ENCODE measurements at places on chromosomes 12 and 14.

DNA sequence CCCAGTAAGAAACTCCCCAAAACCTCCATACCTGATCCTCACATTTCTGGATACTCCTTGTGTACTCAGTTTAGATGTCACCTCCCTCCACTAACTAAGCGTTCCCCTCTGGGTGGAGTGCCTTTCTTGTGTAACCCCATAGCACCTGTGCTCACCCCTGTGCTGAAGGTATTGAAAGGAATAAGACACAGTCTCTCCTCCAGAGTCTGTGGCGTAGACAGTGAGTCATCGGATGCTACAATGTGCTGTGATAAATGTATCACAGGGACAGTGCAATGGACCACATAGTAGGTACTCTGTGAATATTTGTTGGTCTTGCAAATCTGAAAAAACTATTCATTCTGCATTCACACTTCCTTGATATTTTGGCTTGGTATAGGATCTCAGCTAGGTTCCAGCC, 30.8 kb downstream of the TSPAN9 start:
- no peak for DNase-seq

DNA sequence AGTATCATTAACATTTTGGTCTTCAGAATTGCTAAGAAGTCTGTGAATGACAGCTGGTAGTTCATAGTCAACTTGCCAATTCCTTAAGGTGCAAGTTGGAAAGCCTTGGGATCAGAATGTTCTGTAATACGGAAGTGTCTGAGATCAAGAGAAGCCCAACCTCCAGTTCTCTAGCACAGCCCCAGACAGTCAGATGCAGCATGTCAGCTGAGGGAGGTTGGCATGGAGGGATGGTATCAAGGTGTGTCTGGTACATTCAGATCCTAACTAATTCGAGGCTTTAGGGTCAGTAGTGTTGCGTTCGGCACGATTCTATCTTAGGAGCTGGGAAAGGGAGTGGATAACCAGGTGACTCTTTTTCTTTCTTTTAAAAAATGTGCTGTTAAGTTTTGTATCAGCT, 38.3 kb downstream of the FNTB start:
- no peak for DNase-seq

DNA sequence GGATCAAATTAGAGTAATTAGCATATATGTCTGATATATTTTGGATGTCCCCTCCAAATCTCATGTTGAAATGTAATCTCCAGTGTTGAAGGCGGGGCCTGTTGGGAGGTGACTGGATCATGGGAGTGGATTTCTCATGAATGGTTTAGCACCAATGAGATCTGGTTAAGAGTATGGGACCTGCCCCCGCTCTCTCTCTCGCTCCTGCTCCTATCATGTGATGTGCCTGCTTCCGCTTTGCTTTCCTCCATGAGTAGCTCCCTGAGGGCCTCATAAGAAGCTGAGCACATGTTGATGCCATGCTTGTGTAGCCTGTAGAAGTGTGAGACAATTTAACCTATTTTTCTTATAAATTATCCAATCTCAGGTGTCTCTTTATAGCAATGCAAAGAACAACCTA, 73.1 kb downstream of the PAWR start:
- DNase-seq: no peak

DNA sequence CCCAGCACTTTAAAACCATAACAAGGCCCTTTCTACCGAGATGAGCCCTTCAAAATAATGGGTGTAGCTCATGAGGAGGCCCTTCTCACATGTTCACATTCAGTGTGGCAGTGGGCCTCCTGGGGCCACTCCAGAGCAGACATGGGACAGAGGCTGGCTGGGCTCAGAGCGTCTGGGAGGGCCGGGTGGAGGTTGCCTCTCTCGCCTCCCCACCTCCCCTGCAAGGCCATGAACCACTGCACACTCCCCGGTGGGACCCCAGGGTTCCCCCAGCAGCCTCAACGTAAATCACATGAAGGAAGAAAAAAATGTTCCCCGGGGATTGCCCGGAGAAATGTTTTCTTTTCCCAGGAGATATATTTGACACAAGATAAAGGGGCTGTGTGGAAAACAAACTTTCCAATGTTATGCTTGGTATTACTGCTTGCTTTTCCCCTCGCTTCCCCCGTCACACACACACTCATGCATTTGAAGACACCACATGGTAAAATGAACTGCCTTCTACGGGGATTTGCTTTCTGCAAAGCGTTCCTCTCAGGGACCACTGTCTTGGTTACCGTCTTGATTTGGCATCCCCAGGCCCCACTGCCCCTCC, 190.7 kb upstream of the CCND2 start:
- DNase-seq: no peak

DNA sequence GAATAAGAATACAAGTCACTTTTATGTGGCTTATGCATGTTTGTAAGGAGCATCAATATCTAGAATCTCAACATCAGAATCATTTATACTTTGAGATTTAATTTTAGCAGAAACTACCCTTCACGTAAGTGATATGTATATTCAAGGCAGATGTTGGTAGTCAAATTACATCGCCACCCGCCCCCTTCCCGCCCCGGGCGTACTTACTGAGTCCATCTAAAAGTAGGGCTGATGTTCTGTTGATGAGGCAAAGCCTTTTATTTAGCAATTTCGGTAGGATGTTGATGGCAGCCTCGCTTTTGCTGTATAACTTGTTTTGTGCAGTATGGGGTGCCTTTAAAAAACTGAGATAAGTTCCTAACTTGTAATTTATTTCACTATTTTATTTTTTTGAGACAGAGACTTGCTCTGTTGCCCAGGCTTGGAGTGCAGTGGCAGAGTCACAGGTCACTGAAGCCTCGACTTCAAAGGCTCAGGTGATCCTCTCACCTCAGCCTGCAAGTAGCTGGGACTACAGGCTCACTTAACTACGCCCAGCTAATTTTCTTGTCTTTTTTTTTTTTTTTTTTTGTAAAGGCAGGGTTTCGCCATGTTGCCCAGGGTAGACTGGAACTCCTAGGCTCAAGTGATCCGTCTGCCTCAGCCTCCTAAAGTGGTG, 30.8 kb downstream of the KTN1 start:
- no peak for DNase-seq

- no peak for DNase-seq
These were observed 4.2 kb upstream of the IRF9 start for GRCh38 chr14:24156840-24157239.

GRCh38 chr12:49059299-49060171, 1.1 kb downstream of the KMT2D start:
- DNase-seq: no peak

- no peak for DNase-seq
These were observed 9.3 kb downstream of the PEBP1 start for GRCh38 chr12:118145113-118145797.

DNA sequence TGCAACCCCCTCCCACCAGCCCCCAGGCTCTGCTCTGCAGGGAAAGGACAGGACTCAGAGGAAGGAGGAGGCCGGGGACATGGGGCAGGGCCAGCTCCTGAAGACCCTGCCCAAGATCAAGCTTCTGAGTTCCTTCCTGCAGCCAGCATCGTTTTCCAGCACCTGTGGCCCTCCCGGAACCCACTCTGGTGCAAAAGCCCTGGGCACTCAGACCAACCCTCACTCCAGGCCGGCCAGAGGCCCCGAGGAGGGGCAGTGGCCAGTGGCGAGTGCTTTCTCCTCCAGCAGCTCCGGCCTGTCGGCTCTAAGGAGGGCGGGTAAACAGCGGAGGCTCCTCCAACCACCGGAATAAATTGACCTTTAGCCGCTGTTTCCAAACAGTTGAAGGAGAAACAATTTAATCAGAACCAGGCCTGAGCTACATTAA, 10.8 kb downstream of the TMEM179 start:
- DNase-seq: no peak

DNA sequence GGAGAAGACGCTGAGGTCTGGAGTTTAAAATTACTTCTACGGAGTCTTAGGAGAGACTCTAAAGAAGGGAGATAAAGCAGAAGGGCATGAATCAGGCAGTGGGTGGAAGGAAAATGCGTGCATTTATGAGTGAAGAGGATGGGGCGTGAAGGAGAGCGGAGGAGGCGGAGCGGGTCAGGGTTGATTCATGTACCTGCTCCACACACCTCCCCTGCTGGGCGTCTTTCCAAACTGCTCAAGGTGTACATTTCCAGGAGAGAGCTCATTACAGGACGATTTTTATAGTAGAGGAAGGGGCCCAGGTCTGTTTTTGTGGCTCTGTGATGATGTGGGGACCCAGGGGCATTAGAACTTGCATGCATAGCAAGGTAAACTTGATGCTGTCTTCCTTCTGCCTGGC, 65.0 kb upstream of the ASPG start:
- no peak for DNase-seq

- DNase-seq: no peak
These were observed 267.7 kb downstream of the AACS start for GRCh38 chr12:125332900-125333299.

DNA sequence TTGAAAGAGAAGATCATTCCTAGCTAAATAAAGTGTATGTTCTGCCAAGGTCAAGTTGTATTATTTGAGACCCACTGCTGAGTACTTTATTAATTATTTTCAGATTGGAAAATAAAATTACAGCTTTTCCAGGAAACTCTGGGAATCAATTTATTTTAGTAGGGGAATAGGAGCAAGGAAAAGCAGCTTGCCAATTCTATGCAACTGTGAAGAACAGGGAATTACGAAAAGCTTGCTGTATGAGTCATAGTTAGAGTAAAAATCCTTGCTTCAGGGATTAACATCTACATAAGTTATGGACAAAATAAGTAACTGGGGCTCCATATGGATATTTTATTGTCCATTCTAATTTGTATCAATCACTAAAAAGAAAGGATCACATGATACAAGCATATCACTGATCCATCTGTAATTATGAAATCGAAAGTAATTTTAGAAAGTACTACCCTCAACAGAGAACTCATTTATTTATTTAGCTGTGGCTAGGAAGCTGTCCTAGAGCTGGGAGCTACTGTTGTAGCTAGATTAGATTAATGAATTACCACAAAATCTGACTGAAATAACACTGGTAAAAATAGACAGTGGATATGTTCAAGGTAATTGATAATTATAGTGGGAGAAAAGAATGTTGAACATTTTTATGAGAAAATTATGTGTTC, 303.5 kb upstream of the NPAS3 start:
- DNase-seq: peak; percentile 18

DNA sequence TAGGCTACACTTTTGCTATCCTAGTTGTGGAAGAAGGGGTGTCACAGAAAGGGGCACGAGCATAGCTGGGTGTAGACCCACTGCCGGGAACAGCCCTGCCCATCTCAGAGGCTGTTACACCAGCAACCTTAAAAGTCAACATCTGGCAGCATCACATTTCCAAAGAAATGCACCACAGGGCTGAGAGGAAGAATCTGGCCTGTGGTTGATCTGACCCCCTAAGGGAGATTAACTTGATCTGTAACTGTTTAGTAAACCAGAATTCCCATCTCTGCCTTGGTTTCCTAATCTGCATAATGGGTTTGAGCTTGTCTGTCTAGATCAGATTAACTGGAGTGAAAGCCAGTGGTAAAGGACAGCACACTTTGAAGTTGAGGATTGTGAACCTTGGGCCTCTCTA, 1.3 kb downstream of the LRP1-AS start:
- no peak for DNase-seq

- DNase-seq: no peak
These were observed 15.9 kb upstream of the CLEC4E start for GRCh38 chr12:8556531-8557097.

DNA sequence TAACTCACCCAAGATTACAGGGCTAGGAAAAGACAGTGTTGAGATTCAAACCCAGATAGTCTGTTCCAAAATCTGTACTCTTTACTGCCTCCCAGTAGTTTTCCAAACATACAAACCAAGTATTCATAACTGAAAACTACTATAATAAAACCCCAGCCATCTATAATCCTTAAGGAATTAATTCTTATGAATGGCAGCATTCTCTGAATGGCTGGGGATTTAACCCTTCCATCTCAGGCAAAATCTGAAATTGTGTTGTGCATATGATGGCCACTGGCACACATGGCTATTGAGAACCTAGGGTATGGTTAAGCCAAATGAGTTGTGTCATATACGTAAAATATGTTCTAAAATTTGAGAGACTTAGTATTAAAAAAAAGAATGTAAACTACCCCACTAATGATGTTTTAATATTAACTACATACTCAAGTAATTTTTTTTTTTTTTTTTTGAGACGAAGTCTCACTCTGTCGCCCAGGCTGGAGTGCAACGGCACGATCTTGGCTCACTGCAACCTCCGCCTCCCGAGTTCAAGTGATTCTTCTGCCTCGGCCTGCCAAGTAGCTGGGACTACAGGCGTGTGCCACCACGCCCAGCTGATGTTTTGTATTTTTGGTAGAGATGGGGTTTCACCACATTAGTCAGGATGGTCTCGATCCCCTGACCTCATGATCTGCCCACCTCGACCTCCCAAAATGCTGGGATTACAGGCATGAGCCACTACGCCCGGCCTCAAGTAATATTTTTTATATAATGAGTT, 16.7 kb downstream of the PPP1R13B start:
- no peak for DNase-seq

DNA sequence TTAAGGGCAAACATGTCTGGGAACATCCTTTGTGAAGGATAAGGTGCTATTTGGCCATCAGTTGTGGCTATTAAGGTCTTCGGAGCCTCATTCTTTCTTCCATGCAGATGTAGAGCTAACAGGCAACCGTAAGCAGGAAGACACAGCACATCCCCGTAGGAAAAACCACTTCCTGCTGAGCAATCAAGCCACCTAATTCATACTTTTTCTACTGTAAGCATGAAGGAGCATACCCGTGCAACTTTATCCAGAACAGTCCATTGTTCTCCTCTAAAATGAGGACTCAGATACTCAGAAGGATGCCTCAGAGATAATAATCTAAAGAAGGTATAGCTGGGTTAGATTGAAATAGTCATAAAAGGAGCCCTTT, 232.0 kb downstream of the PPM1H start:
- DNase-seq: no peak

- no peak for DNase-seq
These were observed 24.7 kb upstream of the CSRNP2 start for GRCh38 chr12:51108136-51108535.

- no peak for DNase-seq
These were observed 3.2 kb downstream of the SERPINA9 start for GRCh38 chr14:94472842-94473241.

DNA sequence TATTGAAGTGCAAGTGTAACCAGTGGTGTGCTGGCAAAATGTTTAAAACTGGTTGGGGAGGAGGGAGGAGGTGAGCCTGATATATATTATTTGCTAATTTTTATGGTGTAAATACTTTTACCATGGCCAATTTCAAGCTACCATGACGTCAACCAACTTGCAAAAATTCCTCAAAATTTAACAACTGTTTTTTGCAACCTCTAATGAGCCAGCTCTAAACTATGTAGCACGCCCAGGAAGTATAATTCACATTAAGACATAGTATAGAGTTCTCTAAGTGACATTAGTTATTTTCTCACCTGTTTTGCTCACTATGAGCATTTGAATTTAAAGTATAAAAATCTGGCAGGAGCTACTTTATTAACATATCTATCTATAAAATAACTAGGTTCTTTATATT, 41.4 kb downstream of the ATL1 start:
- DNase-seq: no peak

GRCh38 chr14:103910262-103910935, 17.9 kb upstream of the TDRD9 start:
- peak; percentile 34 for DNase-seq

GRCh38 chr14:99270458-99271220, 1.4 kb downstream of the BCL11B start:
- no peak for DNase-seq

- DNase-seq: no peak
These were observed 184.2 kb downstream of the KCNA5 start for GRCh38 chr12:5227708-5228373.

All from SHP77 treated with DMSO at 0.1 percent for 48 hours (cell line).